ENCODE measurements at places on chromosomes 7 and 10.
A peak's percentile ranks its signal among the peaks of the same experiment; 100 is the strongest.

DNA sequence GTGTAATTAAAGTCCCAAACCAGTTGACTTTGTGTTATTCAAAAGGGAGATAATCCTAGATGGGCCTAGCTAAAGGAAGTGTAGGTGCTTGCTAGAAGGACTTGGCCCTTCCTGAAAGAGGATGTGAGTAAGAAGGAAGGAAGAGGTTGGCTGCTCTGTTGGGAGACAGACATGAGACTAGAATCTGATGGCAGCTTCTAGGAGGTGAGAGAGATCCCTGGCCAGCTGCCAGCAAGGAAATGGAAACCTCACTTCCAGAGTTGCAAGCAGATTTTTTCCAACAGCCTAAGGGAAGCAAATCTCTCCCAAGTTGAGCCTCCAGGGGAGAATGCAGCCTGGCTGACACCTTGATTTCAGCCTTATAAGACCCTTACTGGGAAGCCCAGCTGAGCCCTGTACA, 368.4 kb upstream of the ZMIZ1 start:
- DNase-seq, result peak; percentile 7

GRCh38 chr10:68665841-68666240, 55.2 kb upstream of the CCAR1 start:
- DNase-seq, result no peak

DNA sequence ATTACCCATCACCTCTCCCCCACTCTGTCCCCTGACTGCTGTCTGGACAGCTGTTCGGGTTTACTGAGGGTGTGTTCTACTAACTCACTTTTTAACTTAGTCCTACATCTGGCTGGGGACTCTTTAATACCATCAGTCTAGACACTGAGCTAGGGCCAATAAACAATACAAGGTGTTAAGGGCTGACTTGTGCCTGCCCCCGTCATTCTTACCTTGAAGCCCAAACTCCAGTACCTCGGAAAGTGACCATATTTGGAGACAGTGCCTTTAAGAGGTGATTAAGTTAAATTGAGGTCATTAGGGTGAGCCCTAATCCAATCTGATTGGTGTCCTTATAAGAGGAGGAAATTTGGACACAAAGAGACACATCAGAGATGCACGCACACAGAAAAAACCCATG, 35.7 kb downstream of the STEAP1B start:
- DNase-seq, result no peak

- no peak for DNase-seq
These were observed 7.4 kb downstream of the PTPN12 start for GRCh38 chr7:77544518-77544917.

- no peak for DNase-seq
These were observed 50.4 kb upstream of the PPP2R2D start for GRCh38 chr10:131850383-131850870.

GRCh38 chr10:79189181-79189580, 120.4 kb downstream of the ZMIZ1 start:
- DNase-seq, result no peak

DNA sequence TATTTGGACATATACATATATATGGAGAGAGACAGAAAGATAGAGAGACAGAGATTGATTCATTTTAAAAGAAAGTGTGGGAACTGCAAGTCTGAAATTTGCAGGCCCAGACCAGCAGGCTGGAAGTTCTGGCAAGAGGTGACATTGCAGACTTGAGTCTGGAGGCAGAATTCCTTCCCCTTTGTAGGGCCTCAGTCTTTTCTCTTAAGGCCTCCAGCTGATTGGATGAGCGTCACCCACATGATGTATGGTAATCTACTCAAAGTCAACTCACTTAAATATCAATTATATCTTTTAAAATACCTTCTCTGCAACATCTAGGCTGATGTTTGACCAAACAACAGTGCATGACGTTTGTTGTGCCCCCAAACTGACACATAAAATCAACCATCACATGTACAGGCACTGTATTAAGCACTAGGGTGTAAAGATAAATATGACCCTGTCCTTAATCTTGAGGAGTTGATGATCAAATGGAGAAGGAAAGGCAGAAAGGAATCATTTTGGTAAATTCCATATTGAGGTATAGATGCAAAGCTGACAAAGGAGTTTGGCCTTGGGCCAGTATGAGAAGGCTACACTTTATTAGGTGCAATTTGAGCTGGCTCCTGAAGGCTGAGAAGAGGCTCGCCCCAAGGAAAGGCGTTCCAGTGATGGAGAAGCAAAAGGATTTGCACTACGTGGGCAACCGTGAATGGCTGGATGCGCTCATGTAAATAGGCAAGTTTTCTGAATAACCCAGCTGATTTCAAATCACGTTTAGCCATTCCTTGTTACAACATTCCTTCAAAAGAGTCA, 52.6 kb downstream of the BPGM start:
- no peak for DNase-seq

GRCh38 chr7:121774563-121774962, 98.4 kb upstream of the PTPRZ1 start:
- DNase-seq, result no peak

DNA sequence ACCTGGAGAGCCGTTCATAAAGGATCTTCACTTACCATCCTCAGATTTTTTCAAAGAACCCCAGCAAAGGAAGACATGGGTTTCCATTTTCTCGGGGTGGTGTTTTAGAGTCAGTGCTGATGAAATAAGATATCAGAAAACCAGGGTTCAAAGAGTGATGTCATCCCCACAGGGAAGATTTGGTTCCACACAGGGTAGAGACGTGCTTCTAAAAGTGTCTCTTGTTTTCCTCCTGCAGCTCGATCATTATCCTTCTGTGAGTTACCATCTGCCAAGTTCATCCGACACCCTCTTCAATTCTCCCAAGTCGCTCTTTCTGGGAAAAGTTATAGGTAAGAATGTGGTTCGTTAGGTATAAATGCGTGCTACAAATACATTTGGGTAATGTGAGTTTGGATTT, 323.8 kb upstream of the C7orf33 start:
- DNase-seq, result no peak

DNA sequence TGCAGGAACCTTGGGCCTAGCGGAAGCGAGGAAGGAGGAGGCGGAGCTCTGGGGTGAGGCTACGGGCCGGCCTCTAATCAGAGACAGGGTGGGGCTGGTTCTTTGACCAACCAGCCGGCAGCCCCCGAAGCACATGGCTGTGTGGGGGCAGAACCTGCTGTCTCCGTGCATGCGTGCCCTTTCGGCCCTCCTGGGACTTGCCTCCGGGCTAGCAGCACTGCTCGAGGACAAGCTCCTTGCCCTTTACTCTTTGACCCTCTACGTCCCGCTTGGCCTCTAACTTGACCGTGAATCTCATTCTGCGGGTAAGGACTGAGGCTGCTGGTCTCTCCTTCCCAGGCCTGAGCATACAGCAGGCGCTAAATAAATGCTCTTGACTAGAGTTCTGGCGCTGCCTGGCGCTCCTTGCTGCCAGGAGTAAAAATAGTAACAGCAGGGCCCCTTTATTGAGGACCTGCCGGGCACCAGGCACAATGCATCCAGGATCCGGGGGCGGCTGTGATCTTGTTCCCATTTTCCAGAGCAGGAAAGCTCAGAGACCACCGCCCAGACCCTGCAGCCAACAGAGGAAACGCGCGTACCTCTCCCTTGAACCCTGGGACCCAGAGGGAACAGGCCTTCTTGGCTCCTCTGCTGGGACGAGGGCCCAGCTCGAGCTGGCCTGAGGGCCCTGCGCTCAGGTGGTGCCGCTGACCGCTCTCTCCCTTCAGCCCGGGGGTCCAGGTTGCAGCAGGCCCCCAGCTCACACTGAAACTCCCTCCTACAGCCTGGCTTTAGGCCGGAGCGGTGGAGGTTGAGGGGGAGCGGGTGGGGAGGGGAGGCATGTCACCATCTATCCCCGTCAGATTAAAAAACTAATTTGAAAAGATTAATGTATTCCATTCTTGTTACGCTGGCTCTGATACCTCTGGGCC, 2.7 kb upstream of the COMTD1 start:
- no peak for DNase-seq

DNA sequence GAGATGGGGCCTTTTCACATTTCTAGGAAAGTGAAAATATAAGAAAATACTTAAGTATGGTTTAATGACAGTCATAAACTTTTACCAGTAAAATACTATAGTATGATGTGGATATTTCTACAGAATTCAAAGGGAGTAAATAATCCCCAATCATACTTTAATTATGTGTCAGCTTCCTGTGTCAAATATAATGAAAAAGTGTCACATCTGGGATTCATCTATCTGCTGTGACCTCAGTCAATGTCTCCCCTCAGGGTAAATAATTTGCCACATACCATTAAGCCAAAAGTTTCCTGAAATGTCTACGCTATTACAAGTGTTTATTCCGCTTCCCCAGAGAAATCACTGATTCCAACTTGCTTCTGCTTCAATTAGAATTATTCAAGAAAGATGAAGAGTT, 110.5 kb downstream of the ITGA8 start:
- no peak for DNase-seq

DNA sequence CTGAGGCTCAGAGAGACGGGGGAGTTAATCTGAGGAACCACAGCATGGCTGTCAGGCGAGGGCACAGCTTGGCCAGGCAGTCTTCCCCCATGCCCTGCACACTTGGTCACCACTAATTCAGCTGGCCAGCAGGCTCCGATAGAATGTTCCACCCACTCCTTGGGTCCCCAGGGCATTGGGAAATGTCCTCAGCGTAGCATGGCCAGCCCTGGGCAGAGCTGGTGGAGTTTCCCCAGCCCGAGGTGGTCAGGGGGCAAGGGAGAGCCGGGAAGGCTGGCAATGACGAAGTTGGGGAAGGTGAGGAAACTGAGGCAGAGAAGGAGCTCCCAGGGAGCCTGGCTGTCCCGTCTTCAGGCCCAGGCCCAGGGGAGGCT, 12.1 kb upstream of the GRIFIN start:
- DNase-seq, result no peak

DNA sequence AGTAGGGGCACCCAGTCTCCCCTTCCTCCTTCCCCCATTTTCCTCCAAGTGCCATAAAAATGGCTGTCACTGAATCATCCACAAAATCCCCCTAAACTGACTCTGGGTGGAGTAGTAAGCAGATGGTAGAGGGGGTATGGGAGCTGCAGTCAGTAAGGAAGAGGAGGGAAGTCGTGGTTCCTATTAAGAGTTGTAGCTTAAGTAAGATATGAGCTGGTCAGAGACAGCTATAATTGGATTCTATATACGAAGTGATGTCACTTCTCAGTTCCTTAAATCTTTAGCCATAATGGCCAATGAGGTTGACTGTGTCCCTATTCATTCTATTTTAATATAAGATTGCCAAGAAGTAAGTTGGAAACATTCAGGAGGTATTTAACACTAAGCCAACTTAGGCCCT, 131.7 kb downstream of the SLC16A9 start:
- DNase-seq, result no peak

- DNase-seq, result no peak
These were observed 65.2 kb downstream of the CLRN3 start for GRCh38 chr10:127827354-127828140.

DNA sequence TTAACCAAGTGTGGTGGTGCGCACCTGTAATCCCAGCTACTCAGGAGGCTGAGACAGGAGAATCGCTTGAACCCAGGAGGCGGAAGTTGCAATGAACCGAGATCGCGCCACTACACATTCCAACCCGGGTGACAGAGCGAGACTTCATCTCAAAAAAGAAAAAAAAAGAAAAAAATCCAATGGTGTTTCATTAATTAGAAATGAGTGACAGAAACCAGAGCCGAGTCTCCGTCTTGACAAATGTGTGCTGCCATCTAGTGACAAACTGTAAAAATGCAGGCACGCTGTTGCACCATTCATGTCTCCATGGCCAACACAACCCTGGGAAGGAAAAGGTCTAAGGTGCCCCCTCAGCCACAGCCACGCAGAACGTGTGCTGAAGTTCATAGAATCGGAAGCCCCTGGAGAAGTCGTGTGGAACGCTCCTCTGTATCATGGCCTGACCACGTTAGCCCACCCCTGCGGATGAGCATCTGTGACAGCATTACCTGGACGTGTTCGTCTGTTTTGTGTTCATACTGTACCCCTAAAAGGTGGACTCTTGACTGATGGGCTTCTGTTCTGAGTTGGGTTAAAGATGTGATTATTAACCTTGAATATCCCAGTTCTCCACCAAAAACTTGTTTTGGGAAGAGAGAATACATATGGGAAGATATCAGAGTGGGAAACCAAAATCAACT, 94.9 kb downstream of the LYZL2 start:
- peak; percentile 40 for DNase-seq

DNA sequence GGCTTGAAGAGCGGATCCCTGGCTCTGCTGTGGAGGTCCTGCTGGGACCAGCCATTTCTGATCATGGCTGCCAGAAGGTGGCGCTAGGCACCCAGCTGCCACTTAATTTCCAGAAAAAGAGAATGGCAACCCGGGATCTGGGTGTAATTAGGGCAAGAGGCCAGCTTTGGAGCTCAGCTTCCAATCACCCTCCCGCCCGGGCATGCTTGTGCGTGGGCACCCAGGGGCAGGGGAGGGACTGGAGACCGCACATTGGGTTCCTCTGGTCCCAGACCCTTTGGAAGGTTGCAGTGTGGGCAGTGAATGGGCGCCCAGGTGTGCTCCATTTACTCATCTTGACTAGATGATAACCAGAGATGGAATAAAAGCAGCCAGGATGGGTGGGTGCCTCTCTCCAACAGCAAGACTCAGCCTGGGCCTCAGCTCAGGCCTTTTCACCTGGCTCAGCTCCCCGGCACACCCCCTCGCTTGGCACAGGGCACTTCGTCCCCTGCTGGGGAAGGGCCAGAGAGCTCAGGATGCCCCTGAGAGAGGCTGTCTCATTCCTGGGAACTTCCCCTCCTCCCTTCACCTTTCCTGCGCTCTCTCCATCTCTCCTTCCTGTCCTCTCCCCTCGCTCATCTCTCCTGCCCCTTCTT, 14.7 kb downstream of the FAM241B start:
- DNase-seq, result no peak

GRCh38 chr7:831596-832166, 595 bp upstream of the SUN1 start:
- DNase-seq, result no peak

DNA sequence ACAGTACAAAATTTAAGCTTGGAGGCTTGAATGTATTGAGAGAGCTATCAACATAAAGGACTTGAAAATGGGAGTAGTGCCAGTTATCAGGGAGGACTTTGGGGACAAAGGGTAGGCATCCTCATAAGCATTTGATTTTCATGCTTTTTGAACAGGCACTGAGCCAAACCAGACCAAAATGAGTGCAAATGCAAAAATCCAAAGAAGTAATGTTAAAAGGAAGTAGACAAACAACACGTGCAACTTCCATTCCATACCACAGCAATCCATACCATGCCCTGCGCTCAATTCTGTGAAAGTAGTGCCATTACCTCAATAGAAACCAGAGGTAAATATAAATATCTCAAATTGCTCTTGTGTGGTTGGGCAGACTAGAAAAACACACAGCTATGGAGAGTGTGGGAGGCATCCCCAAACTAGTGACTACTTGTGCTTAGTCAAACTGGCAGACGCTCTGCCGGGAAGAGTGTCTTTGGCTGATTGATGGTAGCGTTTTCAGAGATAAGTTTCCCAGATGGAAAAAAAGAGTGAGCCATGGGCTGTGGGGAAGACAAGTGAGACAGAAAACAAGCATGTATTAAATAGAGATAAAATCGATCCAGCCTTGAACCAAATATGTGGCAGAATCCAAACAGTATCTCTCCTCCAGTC, 161.5 kb downstream of the CREB5 start:
- no peak for DNase-seq
